ENCODE measurements at places on chromosomes 7 and 10. TPM values are rescaled to one million over a fixed set of nuclear protein-coding genes. Genes with fewer than 3 reads are reported as not detected.

- H3K4me3 ChIP-seq = no peak overlapping the region
- no peaks in the 10 kb centered on the region for H3K4me1 ChIP-seq
- DNase-seq = no peak
- no peaks in the 10 kb centered on the region for H3K27me3 ChIP-seq
- H3K36me3 ChIP-seq = no peaks in the 10 kb centered on the region
Measured at GRCh38 chr7:79459381-79459780, 5.9 kb upstream of the MAGI2 start.

DNA sequence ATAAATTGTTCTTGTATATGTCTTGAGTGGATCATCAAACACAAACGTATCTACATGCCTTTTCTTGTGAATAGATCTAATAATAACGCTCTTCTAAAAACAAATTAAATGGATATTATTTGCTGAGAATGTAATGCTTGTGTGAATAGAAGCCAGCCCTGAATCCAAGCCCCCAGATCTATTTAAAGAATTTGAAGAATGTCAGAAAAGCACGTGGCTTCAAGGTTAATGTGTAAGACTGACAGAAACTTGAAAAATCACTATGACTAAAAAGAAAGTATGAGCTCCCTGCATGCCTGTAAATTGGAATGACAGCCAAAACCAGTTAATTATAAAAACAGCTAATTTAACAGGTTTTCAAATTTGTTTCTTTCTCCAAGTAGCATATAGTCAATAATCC is 43.2 kb upstream of the ATRNL1 start:
- no peak overlapping the region for H3K27ac ChIP-seq
- H3K4me1 ChIP-seq = no peaks in the 10 kb centered on the region
- H3K4me3 ChIP-seq = no peak overlapping the region
- no peaks in the 10 kb centered on the region for H3K36me3 ChIP-seq
- no peak for DNase-seq

DNA sequence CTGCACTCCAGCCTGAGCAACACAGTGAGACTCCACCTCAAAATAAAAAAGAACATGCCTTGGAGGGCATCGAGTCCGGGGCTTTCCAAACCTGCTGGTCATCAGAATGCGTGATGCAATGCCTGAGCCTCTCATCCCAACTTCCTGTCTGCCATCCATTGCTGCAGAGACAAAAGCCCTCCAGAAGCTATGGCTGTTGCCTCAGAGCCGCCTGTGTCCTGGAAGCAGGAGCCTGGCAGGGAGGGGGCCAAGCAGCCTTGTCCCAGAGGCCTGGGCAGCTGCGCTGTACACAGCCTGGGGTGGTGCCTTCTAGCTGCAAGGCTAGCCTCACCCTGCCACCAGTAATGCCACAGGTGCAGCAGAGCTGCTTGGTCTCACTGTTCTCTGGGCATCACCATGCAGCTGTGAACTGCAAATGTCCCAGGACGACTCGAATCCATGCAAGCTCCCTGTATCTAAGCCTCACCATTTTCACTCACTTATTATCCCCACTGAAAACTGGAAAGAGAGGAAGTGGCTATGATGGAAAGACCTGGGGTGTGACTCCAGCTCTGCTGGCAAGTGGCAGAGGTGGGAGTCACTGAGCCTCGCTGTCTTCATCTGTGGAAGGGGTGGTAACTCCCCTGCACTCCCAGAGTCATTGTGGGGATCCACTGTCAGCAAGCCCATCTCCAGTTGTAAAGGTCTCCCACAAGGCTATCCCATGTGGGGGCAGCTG is 7.0 kb downstream of the ALOX5 start:
- H3K4me1 ChIP-seq = no peaks in the 10 kb centered on the region
- H3K36me3 ChIP-seq = no peaks in the 10 kb centered on the region
- H3K4me3 ChIP-seq = no peak overlapping the region
- no peak overlapping the region for H3K27ac ChIP-seq

DNA sequence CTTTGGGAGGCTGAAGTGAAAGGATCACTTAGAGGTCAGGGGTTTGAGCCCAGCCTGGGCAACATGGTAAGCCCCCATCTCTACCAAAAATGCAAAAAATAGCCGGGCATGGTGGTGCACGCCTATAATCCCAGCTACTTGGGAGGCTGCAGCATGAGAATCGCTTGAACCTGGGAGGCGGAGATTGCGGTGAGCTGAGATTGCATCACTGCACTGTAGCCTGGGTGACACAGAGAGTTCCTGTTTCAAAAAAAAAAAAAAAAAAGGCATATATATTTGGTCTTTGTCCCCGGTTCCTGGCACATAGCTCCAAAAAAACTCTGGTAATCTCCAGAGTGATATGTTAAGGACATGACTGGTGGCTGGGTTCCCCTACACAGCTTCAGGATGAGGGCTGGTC is 147.3 kb downstream of the SEC23IP start:
- H3K27ac ChIP-seq = no peak overlapping the region
- peaks cover 6% of the 10 kb centered on the region for H3K27me3 ChIP-seq
- H3K4me1 ChIP-seq = no peaks in the 10 kb centered on the region
- DNase-seq = no peak

DNA sequence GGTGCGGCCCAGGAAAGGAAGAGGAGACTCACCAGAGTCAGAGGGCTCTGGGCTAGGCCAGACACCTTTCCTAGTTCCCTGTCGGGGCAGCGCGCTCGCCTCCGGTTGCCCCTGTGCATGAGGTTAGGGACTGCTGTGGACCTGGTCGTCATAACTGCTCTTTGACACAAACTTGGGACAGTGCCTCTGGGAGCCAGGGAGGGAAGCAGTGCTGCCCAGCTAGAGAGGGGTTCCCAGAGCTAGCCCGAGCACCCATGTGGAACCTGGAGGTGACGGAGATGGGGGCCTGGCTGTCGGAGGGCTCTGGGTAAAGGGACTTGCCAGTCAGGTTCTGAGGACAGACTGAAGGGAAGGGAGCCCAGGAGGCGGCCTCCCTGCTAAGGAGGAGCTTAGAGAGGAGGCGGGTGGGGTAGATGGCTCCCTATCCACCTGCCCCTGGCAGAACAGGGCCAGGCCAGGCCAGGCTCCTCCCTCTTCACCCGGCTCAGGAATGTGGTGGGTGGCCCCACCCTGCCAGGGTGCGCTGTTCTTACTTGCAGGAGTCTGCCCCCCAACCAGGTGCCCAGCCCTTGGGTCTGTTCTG is 29.7 kb downstream of the AGAP3 start:
- H3K27ac ChIP-seq = no peak overlapping the region
- H3K27me3 ChIP-seq = peaks cover 2% of the 10 kb centered on the region
- DNase-seq = no peak
- no peaks in the 10 kb centered on the region for H3K4me1 ChIP-seq
- peak overlapping the region; percentile 54 for H3K4me3 ChIP-seq

Gene MALRD1
- polyA plus RNA-seq = not detected

Gene MKI67
- 0.10 TPM for polyA plus RNA-seq

GRCh38 chr7:18685971-18686370 is 190.4 kb downstream of the HDAC9 start:
- H3K4me3 ChIP-seq = no peak overlapping the region
- H3K4me1 ChIP-seq = peaks cover 5% of the 10 kb centered on the region
- H3K27ac ChIP-seq = no peak overlapping the region
- no peaks in the 10 kb centered on the region for H3K27me3 ChIP-seq
- DNase-seq = no peak

DNA sequence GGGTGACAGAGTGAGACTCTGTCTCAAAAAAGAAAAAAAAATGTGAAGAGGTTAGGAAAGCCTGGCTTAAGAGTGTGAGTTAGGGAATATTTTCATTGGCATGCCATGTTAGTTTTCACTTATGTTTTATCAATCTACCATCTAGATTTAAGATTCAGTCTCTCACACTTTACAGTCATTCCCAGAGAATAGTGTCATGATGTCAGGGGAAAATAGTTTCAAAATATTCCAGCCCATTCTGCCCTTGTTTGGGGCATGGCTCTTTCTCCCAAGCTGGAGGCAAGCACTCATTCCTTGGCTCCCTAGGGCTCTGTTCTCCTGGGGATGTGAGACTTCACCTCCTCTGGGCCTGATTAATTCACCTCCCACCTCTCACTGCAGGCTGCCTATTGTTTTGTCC is 331.5 kb downstream of the CXCL12 start:
- H3K36me3 ChIP-seq = no peaks in the 10 kb centered on the region
- no peaks in the 10 kb centered on the region for H3K4me1 ChIP-seq
- no peak overlapping the region for H3K27ac ChIP-seq
- no peak overlapping the region for H3K4me3 ChIP-seq

DNA sequence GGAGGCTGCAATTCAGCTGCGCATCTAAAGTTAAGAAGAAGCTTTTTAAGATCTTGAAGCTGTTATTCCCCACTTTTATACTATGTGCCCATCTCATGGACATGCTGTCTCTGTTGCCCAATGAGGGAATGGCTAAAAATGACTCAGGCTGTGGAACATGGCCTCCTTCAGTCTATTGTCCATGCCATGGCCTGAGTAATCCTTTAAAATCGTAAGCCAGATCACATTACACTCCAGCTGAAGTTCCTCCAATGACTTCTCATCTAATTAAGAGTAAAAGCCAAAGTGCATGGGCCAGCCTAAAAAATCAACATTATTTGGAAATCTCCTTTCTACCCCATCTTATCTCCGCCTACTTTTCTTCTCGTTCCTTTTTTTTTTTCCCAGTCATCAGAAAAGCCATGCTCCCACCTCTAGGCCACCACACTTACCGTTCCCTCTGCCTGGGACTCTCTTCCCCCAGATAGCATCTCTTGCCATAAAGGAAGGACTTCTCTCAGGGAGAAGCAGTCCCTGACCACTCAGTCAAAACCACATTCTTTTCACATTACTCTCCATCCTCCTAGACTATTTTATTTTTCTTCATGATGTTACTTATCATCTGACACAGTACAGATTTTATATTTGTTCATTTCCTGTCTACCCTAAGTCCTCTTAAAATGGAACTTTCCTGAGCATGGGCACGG is 337.4 kb downstream of the PRPF18 start:
- H3K4me3 ChIP-seq = no peak overlapping the region
- H3K27me3 ChIP-seq = peaks cover 5% of the 10 kb centered on the region
- H3K27ac ChIP-seq = no peak overlapping the region
- DNase-seq = no peak

Gene APBB1IP
- polyA plus RNA-seq = 83.5 TPM

- H3K4me1 ChIP-seq = no peaks in the 10 kb centered on the region
- H3K4me3 ChIP-seq = no peak overlapping the region
Measured at GRCh38 chr7:19102884-19103283, 14.6 kb downstream of the TWIST1 start.

Gene ADAMTS14
- polyA plus RNA-seq = 0.36 TPM

GRCh38 chr10:79400146-79401004 is 45.0 kb downstream of the ZCCHC24 start:
- H3K27ac ChIP-seq = no peak overlapping the region
- peak; percentile 43 for DNase-seq
- H3K27me3 ChIP-seq = no peaks in the 10 kb centered on the region
- H3K4me1 ChIP-seq = no peaks in the 10 kb centered on the region
- no peak overlapping the region for H3K4me3 ChIP-seq
- no peaks in the 10 kb centered on the region for H3K36me3 ChIP-seq

DNA sequence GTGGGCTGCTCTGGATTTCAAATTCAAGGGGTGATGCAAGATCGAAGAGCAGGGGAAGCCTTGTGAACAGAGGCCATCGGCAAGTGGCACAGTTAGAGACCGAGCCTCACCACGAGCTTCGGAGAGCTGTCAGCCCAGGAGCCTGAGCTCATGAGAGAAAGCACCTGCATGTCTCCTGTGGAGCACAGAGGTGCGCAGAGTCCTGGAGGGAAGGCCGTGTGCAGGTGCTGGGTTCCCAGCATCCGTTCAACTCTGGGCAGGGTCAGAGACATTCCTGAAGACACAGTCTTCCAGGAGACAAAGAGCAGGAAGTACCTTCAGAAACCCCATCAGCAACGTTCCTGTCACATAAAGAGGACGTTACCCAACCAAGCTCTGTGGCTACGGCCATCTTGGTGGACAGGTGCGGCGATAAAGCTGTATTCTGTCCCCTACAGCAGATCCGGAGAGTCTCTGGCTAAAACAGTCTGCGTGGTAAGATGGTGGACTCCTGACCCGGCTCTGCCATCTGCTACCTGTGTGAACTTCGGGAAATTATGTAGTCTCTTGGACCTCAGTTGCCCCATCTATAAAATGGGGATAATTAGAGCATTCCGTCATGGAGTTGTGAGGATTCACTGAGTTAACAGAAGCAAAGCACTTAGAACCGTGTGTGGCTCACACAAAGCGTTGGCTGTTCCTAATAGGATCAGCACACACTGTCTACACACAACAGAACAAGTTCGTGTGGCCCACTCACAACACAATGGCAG is 40.6 kb downstream of the NOD1 start:
- H3K4me1 ChIP-seq = no peaks in the 10 kb centered on the region
- H3K27me3 ChIP-seq = peaks cover 1% of the 10 kb centered on the region
- no peak overlapping the region for H3K27ac ChIP-seq
- peaks cover 33% of the 10 kb centered on the region for H3K36me3 ChIP-seq

Gene CLDN4
- polyA plus RNA-seq = not detected

Gene GNGT1
- not detected for polyA plus RNA-seq

DNA sequence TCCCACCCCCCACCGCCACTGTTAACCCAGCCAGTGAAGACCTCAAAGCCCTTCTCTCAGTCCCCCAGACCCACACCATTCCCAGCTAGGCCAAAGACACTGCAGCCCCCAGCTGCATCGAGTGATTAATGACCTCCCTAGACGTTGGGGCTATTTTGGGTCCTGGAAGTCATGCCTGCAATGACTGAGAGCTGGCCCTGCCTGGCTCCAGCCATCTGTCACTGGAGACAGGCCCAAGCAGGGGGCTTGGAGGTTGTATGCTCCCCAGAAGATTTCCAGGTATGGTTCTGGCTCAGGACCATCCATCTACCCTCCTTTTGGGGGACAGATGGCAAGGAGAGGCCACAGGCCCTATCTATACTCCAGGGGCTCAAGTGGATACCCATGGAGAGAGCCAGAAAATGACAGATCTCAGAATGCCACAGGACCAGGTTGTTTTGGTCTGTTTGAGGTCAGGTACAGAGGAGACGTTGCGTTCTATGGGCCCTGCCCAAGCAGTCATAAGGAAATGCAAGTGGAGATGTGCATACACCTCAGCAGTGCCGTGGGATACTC is 5.1 kb downstream of the KCNIP2 start:
- no peak overlapping the region for H3K27ac ChIP-seq
- peaks cover 13% of the 10 kb centered on the region for H3K27me3 ChIP-seq
- peaks cover 44% of the 10 kb centered on the region for H3K4me1 ChIP-seq

GRCh38 chr7:90999989-91000979 is 263.9 kb upstream of the FZD1 start:
- no peaks in the 10 kb centered on the region for H3K4me1 ChIP-seq
- no peak for DNase-seq
- H3K36me3 ChIP-seq = no peaks in the 10 kb centered on the region
- no peak overlapping the region for H3K4me3 ChIP-seq
- H3K27ac ChIP-seq = no peak overlapping the region

DNA sequence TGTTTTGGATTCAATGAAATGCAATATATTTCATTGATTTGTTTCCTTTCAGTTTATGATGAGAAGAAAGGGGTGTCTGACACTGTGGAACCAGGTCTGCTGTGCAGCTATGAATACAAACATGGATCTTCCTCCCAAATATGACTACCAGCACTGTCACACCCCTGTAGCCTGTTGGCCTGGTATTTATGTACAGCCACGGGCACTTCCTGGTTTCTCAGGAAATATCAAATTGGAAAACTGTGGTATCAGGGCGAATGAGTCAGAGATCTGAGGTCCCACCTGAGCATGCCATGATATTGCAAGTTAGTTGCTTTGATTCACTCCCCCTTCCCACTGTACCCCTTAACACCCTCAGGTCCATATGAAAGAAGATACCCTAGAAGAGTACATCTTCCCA is 87.8 kb downstream of the DNMBP start:
- H3K27ac ChIP-seq = no peak overlapping the region
- peaks cover 2% of the 10 kb centered on the region for H3K27me3 ChIP-seq
- DNase-seq = no peak
- peaks cover 5% of the 10 kb centered on the region for H3K4me1 ChIP-seq
- no peak overlapping the region for H3K4me3 ChIP-seq

Data from immature natural killer cell (primary cell).